ENCODE measurements at places on chromosomes 2 and 18.

DNA sequence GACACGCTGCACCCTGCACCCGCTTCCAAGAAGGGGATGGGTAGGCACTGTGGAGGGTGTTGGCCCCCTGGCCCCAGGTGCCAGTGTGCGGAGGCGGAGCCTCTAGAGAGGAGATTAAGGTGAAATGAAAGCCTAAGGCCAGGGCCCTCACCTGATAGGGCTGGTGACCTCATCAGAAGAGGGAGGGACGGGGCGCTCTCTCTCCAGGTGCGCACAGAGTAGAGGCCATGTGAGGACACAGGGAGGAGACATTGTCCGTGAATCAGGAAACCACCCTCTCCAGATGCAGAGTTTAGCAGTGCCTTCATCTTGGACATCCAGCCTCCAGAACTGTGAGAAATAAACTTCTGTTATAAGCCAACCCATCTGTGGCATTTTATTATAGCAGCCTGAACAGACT, 62.3 kb downstream of the PSMG2 start:
- DNase-seq: no peak

DNA sequence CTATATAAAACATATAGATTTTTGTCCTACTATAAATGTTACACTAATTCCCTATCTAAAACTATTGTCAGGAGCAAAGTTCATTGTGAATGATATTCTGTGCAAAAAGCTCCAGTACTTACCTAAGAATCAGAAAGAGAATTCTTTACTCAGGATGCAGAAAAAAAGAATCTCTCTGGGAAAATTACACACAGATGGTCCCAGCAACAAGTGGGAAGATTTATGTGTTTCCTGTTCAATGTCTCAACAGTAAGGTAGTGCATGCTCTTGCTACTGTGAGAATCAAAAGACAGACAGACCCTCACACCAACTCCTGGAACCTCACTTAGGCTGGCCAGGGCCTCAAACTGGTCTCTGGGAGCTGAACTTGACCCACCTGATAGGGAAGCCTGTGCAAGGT, 11.2 kb upstream of the NAPG start:
- DNase-seq: no peak

DNA sequence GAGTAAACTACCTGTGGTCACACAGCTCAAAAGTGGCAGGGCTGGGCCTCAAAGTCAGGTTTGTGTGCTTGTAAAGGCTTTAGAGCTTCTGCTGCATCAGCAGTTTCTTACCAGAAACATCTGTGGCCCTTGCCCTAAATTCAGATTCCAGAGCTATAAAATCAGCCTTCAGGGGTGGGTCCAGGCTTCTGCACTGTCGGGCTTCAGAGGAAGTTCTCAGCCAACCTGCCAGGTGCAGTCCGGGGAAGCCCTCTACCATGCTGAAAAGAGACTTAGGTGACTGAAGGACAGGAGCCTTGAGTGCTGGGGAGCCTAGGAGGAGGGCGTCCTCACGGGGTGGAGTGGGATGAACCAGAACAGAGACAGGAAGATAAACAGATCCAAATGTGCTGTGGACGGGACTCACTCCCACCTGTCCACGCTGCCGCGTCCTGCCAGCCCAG, 69.9 kb upstream of the HS6ST1 start:
- no peak for DNase-seq

- no peak for DNase-seq
These were observed 632.0 kb upstream of the PIK3C3 start for GRCh38 chr18:41323044-41323443.

- no peak for DNase-seq
These were observed 62.7 kb downstream of the ADD2 start for GRCh38 chr2:70705160-70705850.

- no peak for DNase-seq
These were observed 100.1 kb upstream of the MAP2 start for GRCh38 chr2:209323738-209324137.

DNA sequence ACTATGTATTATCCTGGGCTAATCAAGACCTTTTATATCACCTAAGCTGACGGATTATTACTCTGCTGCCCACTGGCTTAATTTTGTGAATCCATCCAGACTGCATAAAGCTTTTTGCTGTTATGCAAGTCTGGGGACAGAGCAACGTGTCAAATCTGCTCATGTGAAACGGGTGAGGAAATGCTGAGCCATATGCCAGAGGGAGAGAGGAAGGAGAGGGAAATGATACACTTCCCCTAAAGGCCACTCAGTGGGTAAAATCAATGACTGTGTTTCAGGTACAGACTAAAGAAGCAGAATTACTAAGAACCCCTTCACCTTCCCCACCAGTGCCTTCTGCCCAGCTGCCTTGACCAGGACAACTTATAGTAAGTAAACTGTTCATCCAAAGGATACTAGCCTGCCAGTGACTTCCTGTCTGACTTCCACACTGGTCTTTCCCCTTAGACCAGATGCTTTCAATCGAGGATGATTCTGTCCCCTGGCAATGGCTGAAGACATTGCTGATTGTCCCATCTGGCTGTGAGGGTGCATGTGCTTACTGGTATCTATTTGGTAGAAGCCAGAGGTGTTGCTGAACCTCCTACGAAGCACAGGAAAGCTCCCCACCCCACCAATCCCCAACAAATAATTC, 43.0 kb downstream of the STAT1 start:
- no peak for DNase-seq

- no peak for DNase-seq
These were observed 12.9 kb downstream of the IL36B start for GRCh38 chr2:113039719-113040118.

GRCh38 chr18:47731276-47731675, 199.2 kb downstream of the SMAD2 start:
- no peak for DNase-seq

GRCh38 chr18:10518595-10519255, 7.1 kb upstream of the NAPG start:
- DNase-seq: no peak

GRCh38 chr18:41938445-41938844, 16.6 kb upstream of the PIK3C3 start:
- DNase-seq: no peak

Measured in stimulated activated CD4-positive, alpha-beta T cell treated with anti-CD3 and anti-CD28 coated beads, Interleukin-4, amount 100 ng/mL, for 24 hours (primary cell).